Amygdala (tissue), 56 donors: ENCODE measurements at places on chromosomes 13 and 19.

DNA sequence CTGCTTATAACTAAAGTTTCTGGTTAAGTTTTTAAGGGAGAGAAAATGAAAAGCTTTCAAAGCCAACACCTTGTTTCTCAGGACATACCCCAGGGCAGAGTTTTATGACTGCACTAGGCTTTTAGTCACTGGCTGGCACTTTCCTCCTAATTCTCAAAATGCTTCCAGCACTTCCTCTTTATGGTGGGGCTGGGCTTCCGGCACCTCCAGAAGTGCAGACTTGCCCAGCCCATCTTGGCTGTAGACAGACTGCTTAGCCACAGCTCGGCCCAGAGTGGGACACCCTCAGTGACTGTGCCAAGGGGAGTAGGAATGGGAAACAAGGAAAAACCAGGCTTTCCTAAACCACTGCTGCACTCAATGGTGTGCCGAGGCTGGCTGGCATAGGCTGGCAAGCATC lies 23.2 kb upstream of the GTF3A start:
- peak; percentile 5 for DNase-seq

DNA sequence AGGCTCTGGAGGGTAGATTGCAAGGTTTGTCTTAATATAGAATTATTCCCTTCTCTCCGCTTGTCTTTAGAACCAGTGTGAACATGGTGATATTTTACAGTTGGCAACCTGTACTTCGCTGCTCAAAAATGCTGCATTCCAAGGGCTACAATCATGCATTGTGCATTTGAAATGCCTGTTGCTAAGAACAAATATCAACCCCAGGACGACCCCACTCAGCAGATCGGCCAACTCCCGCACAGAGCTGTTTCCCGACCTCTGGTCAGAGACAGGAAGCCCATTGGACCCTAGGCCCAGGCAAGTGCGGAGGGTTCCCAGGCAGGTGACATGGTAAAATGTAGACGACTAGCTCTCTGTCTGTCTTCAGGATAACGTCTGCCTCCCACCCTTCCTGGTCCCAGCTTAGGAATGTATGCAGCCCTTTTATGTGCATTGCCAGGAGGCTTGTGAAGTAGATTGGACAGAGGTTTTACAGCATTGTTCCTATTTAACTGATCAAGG lies 263.5 kb downstream of the FOXO1 start:
- DNase-seq, result no peak

DNA sequence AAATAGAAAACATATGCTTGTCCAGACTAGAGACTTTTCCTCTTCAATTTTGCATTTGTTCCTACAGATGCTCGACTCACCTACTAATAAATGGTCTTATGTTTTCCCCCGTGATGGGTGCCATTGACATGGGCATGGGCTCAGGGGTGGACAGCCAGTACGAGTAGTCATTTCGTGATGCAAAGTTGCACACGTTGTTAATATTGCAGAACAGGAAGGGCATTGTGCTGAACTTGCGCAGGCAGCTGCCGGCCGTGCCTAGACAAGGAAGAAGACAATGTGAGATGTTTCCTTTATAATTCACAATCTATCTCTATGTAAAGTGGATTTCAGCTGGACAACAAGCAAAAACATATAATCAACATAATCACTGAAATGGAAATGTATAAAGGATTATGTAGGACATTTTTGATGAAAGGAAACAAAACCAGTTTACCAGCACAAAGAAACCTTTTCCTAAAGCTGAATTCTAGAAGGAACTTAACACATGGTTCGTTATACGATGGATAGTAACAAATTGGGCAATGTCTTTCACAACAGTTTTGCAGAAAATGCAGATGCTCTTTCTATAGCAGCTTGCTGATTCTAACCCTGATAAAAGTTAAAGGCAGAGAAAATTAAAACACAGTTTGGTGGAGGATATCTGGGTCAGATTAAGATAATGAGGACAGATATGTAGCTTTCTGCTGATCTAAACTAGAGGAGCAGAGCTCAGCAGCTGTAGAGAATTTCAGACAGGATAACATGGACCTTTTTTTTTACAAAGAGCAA lies 145.7 kb downstream of the COL4A1 start:
- DNase-seq, result no peak

DNA sequence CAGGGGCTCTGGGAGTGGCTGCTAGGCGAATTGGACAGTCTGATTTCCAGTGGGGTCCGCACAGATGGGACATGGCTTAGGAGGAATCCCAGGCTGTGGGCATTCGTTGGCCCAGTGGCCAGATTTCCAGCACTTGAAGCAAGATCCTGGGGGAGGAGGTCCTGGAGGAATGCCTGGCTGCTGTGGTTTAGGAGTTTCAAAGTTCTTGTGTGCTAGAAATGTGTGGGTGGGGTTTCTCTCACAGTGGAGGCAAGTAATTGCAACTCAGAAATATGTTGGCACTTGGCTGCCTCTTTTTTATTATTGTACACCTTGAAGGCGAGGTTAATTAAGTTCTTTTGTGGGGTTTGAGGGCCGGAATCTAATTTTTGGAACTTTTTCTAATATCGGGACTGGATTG lies 17.1 kb downstream of the IGFL3 start:
- DNase-seq, result no peak

- no peak for DNase-seq
These were observed 536 bp downstream of the UBA2 start for GRCh38 chr19:34428549-34429285.
